ENCODE measurements at places on chromosomes 5 and 9. TPM values are rescaled to one million over a fixed set of nuclear protein-coding genes. Genes with fewer than 3 reads are reported as not detected.

The GLRA1 gene
- polyA plus RNA-seq: not detected

The PLCXD3 gene
- polyA plus RNA-seq: 2.5 TPM

- no peak for DNase-seq
Measured at GRCh38 chr9:13428766-13429165, 149.3 kb upstream of the MPDZ start.

The NUDCD2 gene
- polyA plus RNA-seq: 12.9 TPM

DNA sequence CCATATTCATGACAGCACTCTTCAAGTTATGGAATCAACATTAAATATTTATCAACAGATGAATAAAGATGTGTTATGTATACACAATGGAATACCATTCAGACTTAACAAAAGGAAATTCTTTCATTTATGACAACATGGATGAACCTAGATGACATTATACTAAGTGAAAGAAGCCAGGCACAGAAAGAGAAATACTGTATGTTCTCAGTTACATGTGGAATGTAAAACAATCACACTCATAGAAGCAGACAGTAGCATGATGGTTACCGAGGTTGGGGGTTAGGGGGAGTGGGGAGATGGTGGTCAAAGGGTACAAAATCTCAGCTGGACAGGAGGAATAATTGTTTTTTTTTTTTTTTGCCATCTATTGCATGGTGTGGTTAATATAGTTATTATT is 431.9 kb downstream of the DMAC1 start:
- no peak for DNase-seq

The PAEP gene
- not detected for polyA plus RNA-seq

The AMACR gene
- 11.9 TPM for polyA plus RNA-seq

DNA sequence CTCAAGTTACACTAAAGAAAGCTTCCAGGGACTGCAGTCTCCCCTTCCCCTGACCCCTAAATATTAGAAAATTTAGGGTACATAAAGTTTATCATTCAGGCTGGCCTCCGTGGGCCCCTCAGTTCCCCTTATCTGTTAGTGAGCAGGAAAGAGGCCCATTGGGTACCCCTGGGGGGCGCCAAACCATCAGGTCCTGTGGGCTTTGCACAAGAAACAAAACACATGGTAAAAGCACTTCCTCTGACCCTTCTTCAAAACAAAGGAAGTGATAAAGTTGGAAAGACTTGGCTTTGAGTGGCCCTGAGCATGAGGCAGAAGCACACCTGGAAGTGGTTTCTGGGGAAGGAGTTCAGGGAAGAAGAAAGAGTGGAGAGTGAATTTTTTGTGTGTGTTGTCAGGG is 213.0 kb downstream of the SMARCA2 start:
- no peak for DNase-seq

The CCNG1 gene
- polyA plus RNA-seq: 102 TPM

The SYK gene
- polyA plus RNA-seq: 5.7 TPM

- DNase-seq: no peak
Measured at GRCh38 chr5:119279093-119279492, 76.7 kb upstream of the TNFAIP8 start.

DNA sequence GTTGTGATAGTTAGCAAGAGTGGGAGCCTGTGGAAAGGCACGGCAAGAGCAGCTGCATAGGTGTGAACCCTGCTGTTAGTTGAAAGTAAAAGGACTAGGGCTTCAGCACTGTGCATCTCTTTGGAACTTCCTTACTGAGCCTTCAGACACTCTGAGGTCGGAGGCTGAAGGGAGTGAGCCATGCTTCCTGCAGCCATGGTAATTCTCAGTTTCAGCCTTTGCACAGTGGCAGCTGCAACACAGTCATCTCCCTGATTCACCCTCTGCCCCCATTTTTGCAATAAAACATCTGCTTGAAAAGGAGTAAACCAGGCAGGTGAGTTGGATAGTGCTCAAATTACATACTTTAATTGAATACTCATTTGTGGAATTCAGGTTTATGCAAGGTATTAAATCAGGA is 6.5 kb upstream of the TLE4 start:
- no peak for DNase-seq

DNA sequence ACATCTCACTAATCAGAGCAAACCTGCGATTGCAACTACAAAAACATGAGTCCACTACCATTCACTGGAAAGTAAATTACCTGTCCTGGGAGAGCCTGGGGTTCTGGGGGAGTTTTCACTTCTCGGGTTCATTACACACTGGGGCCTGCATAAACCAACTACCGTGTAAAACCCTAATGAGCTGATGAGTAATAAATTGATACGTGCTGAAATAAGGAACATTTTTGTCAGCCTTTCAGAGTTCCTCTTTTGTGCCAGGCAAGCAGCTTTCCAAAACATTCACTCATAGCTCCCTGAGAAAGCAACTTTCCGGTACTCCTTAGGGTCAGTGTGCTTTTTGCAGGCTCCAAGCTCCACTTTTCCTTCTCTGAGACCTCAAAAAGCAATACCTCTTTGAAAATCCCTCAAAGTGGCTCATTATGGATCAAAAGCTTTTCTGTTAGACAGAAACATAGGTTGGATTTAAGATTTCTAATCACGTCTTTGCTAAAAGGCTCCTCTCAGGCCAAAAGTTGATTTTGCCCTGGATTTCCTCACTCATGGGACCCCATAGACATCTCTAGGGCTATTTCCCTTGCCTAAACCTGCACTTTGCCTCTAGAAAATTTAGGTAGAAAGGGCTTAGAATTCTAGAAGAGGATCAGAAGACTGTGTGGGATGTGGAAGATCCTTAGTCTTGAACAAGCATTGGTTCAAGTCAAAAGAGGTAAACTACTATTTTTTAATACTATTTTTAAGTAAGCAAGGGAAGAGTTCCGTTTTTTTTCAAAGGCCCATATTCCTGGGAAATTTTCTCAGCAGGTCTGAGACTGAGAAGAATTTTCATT is 74.8 kb downstream of the ST8SIA4 start:
- no peak for DNase-seq

The CD14 gene
- 60.6 TPM for polyA plus RNA-seq

GRCh38 chr5:40826489-40827187 is 8.4 kb downstream of the RPL37 start:
- DNase-seq: no peak

The IFNA6 gene
- not detected for polyA plus RNA-seq

GRCh38 chr9:91419222-91420191 is 4.1 kb downstream of the NFIL3 start:
- DNase-seq: no peak

- no peak for DNase-seq
Measured at GRCh38 chr5:148394587-148395019, 10.8 kb downstream of the FBXO38 start.

DNA sequence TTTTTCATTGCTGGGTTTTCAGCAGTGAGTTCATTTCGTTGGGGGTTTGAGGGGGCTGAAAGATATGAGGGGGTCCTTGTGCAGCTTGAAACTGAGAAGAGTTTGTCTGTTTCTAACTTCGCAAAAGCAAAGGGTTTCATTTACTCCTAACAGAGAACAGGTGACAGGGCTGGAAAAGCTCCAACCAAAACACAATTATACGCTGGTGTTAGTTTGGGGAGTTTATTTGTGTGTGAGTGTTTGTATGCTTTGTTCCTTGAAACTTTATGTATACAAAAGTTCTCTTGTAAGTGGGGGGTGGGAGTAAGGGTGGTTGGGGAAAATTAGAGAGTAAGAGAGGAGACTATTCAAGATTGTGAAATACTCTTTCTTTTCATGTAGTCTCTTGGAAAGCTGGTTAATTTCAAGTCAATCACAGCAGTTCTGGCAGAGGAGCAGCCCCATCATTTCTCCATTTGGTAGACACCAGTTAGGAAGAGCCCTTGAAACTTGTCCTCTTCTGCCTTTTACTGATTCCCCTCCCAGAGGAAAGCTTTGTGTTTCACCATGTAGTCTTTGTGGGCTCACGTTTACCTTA is 881 bp downstream of the TNFAIP8 start:
- DNase-seq: no peak

- DNase-seq: no peak
Measured at GRCh38 chr5:168015506-168015905, 275.9 kb upstream of the WWC1 start.

The UBE2QL1 gene
- 0.46 TPM for polyA plus RNA-seq

The TAF1L gene
- polyA plus RNA-seq: 0.01 TPM

DNA sequence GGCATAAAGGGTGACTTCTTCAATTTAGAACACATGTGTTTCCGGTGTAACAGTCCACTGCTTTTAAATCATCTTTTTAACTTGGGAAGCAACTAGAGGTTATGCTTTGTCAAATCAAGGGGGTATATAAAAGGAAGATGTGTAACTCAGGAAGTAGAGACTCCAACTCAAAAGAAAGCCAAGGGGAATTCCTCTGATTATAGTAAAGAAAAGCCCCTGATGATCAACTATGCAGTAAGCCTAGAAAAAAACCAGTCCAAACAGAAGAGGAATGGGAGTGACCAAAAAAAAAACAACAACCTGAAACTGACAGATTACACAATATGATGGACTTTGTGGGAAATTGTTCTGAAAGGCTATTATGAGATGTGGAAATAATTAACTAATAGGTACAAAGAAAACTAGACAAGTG is 90.3 kb downstream of the AK8 start:
- DNase-seq: no peak

The BHMT gene
- 8.2 TPM for polyA plus RNA-seq

GRCh38 chr5:166499447-166500240 is 1791.8 kb upstream of the WWC1 start:
- DNase-seq: no peak

The SELENOP gene
- 283 TPM for polyA plus RNA-seq

The FBXL7 gene
- 30.3 TPM for polyA plus RNA-seq

GRCh38 chr5:6003040-6003825 is 375.1 kb downstream of the MED10 start:
- no peak for DNase-seq

DNA sequence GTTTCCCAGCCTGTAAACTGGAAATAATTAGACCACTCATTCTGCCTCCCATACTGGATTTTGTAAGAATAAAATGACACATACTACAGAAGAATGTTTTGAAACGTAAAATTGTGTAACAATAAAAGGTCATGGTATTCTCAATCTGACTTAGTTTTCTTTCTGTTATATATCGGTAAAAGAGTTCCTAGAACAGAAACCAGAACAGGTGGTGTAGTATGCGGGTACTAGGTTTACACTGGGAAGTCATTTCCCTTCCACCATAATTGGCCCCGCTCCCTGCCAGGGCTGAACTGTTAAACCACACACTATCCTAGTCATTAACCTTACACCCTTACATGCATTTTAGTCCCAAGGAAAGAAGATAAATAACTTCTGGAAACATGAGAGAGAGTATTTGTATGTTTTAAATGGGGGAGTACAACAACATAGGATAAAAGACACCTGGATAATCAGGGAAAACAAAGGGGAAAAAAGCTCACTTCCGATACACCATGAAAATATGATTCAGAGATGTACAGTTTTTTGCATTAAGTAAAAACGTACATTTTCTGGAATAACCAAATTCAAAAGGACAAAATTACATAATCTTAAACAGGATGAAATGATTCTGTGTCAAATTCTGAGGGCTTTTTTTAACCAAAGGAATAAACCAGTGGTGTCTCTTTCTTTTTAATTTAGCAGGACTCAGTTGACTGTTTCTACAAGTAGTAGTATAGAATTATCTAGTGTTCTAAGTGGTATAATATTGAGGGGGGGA is 199.7 kb downstream of the GLIS3 start:
- no peak for DNase-seq

- DNase-seq: no peak
Measured at GRCh38 chr9:4798281-4799032, 5.7 kb downstream of the RCL1 start.

- no peak for DNase-seq
Measured at GRCh38 chr9:128911529-128912035, 9.2 kb upstream of the PHYHD1 start.

GRCh38 chr9:71025728-71026127 is 95.7 kb downstream of the TRPM3 start:
- no peak for DNase-seq

DNA sequence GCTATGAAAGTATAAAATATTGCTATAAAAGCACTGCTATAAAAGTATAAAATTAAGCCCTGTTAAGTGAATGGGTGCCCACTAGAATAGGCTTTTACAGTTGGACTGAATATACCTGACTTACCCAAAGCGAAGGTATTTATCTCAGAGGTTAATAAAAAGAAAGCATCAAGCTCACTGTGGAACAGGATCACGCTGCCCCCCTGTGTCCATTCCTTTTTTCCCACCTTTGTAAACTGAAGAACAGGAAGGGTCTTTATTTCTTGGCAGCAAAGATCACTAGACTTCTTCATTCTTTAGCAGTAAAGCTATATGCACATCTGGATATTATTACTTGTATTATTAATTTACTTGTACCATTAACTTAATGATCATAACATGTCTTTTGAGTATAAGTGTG is 22.1 kb upstream of the PLPP6 start:
- no peak for DNase-seq

GRCh38 chr9:111035543-111036428 is 2.5 kb downstream of the LPAR1 start:
- no peak for DNase-seq

The SKP2 gene
- polyA plus RNA-seq: 5.1 TPM

DNA sequence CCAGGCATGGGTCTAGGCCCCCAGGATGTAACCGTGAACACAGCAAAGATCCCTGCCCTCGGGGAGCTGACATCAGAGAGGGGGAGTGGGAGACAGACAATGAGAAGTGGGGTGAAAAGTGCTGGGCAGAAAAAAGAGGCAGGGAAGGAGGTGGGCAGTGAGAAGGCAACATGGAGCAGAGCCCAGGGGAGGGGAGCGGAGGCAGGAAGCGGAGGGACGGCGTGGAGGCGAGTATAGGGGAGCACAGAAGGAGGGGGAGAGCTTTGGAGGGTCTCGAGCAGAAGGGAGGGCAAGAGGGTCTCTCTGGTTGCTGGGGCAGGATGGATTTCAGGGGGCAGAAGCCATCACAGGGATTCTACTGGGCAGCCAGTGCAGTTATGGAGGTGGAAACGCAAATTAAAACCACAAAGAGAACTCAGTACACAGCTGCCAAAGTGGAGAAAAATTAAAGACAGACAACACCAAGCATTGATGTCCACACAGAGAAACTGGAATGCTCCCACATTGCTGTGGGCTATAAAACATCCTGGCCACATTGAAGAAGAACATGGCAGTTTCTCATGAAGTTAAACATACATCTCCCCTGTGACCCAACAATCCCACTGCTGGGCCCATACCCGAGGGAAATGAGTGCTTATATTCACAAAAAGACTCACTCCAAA is 21.1 kb upstream of the LAMC3 start:
- no peak for DNase-seq

The DRD1 gene
- polyA plus RNA-seq: 0.81 TPM

- no peak for DNase-seq
Measured at GRCh38 chr5:139911425-139912120, 116.0 kb downstream of the PSD2 start.

The CDH12 gene
- polyA plus RNA-seq: 0.05 TPM

The SPINK7 gene
- polyA plus RNA-seq: not detected

All from urinary bladder (tissue), 4 donors.